CD4-positive, alpha-beta memory T cell (primary cell): ENCODE measurements at places on chromosomes 5 and 9.

GRCh38 chr9:127538849-127539258, 73.2 kb upstream of the STXBP1 start:
- no peak for DNase-seq

DNA sequence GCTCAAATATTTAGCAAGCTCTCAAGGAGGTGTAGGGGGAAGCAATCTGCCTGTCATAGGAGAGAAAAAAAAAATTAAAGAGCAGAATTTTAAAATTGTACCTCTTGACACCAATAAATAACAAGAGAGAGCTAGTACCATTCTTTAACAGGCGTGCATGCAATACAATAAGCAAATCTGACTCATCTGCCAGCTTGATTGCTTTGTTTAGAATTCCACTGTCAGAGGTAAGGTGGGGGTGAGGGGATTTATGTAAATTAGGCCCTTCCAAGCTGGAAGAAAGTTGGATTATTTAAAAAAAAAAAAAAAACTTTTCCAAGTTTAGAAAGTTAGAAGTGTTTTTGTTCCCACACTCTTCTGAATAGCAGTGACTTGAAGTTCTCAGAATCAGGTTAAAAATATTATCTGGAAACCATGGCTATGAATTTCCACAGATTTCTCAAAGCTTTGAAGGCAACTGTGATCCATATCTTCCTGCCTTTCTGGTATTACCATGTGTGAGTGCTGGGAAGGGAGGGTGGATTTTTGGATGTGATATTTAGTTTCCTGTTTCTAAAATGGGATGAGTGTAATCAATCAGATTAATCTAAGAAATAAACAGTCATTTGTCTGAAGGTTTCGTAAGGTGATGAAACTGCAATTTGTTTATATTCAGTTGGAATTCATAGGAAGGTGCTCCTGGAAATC, 477.5 kb downstream of the TLE4 start:
- no peak for DNase-seq

DNA sequence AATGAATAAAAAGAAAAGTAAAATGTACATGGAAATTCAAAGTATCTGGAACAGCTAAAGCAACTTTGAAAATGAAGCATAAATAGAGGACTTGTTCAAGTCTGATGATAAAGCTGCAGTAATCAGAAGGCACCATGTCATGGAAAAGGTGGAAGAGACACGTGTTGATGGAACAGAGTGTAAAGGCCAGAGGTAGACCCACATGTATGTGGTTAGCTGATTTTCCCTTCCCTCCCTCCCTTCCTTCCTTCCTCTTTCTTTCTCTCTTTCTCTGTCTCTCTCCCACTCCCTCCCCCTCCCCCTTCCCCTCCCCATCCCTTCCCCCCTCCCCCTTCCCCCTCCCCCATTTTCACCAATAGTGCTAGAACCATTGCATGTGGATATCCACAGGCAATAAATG, 58.7 kb upstream of the FCN1 start:
- no peak for DNase-seq

DNA sequence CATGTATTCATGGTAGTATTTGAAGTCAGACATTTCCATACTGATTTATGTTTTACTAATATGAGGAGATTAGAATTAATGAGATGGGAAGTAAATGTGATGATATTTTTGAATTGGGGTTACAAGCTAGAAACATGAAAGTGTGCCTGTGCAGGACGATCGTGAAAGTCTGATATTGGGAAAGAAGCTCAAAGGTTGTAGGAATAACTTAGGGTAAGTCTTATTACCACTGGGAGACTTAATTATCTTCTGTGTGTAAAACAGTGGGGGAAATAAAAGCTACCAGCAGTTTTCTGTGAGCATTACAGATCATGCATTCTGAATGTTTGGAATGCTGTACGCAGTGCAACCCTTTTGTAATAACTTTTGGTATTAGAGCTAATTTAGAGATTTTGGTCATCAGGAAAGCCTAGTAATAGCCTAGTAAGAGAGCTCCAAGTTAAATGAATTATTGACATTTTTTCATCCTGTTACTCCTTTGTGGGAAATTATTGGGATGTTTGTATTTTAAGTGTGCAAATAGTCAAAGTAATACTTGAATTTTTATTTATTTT, 153.9 kb downstream of the PCSK5 start:
- DNase-seq: no peak

GRCh38 chr5:171654881-171655280, 130.7 kb upstream of the SMIM23 start:
- no peak for DNase-seq

GRCh38 chr5:74116266-74116665, 490.3 kb downstream of the ARHGEF28 start:
- DNase-seq: no peak

- DNase-seq: no peak
These were observed 31.5 kb upstream of the TMED7 start for GRCh38 chr5:115657125-115657880.

DNA sequence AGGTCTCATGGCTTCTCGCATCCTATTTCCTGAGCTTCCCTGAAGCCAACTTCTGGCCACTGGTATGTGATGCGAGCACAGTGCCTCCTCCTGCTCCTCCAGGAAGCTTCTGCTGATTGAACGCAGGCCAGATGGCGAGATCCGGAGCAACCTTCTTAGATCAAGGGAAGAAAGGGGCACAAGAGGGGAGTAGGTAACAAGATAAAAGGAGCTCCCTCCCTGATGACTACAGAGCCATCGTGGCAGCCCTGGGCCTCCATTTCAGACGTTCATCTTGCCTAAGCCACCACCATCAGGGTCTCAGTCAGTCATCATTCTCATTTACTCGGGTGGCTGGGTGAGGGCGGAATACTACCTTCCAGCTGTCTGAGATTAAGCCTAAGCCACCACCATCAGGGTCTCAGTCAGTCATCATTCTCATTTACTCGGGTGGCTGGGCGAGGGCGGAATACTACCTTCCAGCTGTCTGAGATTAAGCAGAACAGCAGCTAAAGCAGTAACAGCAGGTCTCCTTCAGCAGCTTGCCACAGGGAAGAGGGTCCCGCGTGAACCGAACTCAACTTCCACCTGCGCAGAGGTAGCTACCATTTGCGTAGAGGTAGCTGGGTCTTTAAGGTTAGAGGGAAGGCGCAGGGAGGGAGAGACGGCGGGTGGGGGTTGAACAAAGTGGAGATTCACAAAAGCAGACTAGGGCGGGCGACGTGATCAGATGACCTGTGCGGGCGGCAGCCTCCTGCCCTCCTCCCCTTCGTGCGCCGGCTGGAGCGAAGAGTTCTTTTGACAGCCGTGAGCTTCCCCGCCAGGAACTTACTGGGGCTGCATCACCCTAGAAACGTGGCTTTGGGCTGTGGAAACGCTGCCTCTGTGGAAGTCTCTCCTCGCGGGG, 27.9 kb upstream of the MGAT1 start:
- peak; percentile 87 for DNase-seq

GRCh38 chr5:147504535-147504934, 5.3 kb downstream of the DPYSL3 start:
- no peak for DNase-seq

DNA sequence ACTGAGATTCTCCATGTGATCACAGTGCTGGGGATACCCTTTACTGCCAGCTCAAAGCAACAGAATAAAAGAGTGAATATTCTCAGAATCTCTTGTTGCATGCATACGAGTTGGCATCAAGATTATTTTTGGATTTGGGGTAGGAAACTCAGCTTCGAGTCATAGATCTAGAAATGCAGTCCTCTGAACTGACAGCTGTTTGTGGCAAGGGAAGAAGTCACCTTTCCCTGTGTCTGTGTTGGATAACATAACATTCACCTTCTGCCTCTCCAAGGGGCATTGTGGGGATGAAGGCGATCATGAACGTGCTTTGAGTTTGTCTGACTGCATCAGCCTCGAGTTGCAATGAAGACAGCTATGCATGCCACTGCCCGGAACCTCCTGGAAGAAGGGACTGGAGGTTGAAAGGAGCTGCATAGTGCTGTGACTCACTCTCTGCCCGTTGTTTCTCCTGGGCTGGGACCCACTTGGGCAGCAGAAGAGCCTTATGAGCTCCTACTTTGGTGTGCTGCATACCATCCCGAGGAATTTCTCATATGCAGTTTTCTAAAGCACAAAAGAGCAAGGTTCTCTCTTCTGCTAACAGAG, 231.7 kb downstream of the ARHGAP26 start:
- DNase-seq: no peak

GRCh38 chr9:84701801-84702200, 32.3 kb downstream of the NTRK2 start:
- DNase-seq: no peak

DNA sequence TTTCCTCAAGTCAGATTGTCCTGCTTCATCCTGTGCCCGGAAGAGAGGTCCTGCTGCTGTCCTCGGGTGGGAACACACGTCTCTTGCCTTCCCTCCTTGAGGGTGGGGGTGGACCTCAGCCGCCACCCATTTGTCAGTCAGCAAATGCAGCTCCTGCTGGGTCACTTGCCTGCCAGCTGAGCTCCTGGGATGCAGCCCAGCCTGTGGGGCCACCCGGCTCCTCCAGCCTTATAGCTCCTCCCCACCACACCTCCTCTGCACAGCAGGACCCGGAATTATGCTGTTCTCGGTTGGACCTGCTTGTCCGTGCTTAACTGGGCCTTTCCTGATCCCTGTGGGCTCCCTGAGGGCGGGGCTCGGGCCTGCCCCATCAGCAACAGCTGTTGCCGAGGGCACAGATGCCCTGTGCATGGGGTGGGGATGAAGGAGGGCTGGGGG, 52.7 kb downstream of the RXRA start:
- no peak for DNase-seq

- DNase-seq: no peak
These were observed 1.8 kb upstream of the EGR1 start for GRCh38 chr5:138463419-138464007.

DNA sequence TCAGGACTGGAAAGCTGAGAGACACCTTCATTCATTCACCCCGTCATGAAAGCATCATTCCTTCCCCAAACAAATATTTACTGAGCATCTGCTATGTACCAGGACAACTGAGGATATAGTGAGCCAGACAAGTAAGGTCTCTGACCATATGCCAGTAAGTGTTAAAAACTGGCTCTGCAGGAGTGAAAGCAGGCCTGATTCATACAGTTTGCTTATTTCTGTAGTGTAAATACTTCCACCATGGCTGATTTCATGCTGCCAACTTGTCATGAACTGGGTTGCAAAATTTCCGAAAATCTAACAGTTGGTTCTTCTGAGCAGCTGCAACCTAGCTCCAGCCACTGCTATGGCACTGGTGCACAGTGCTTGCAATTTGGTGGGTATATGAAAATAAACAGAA, 68.1 kb downstream of the YIPF5 start:
- DNase-seq: no peak

GRCh38 chr5:130109152-130109551, 204.9 kb downstream of the CHSY3 start:
- DNase-seq: peak; percentile 23

GRCh38 chr5:56575821-56576220, 239.5 kb upstream of the MAP3K1 start:
- DNase-seq: no peak

GRCh38 chr5:115432691-115433090, 111.9 kb downstream of the FEM1C start:
- DNase-seq: no peak

- DNase-seq: no peak
These were observed 142.4 kb upstream of the GRAMD2B start for GRCh38 chr5:126280846-126281245.

GRCh38 chr9:33952066-33952465, 96.6 kb downstream of the UBAP2 start:
- DNase-seq: no peak

DNA sequence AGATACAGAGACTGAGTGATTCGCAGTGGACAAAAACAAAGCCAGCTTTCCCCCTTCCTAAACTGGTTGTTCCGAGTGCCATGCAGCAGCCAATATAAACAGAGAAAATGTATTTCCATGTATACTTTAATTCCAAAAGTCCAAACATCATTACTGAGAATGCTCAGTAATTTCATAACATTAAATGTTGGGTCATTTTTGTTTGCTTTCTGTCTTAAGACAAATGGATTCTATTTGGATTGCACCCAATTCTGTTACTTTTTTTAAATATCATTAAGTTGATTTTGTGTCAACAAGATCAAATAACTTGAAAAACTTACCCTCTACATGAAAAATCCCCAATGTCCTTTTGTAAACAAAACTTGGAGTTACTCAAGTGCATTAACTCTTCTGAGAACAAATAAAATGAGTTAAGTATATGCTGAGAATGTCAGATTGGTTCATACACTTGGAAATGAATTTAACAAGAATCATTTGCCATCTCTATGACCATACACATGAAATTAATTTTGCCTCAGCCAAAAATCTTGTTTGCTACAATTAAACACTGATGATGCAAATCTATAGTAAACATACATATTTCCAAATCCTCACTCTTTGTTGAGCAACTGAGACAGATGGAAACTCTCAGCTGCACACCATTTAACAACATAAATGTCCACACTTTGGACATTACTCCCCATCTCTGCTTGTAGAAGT, 19.4 kb downstream of the LURAP1L start:
- no peak for DNase-seq

- DNase-seq: no peak
These were observed 75.0 kb upstream of the SLC1A1 start for GRCh38 chr9:4415281-4415680.

GRCh38 chr5:166363087-166363760, 1928.2 kb upstream of the WWC1 start:
- DNase-seq: no peak

- no peak for DNase-seq
These were observed 33.0 kb upstream of the SV2C start for GRCh38 chr5:76050134-76050533.

GRCh38 chr5:82817897-82818676, 259.1 kb downstream of the TMEM167A start:
- no peak for DNase-seq

DNA sequence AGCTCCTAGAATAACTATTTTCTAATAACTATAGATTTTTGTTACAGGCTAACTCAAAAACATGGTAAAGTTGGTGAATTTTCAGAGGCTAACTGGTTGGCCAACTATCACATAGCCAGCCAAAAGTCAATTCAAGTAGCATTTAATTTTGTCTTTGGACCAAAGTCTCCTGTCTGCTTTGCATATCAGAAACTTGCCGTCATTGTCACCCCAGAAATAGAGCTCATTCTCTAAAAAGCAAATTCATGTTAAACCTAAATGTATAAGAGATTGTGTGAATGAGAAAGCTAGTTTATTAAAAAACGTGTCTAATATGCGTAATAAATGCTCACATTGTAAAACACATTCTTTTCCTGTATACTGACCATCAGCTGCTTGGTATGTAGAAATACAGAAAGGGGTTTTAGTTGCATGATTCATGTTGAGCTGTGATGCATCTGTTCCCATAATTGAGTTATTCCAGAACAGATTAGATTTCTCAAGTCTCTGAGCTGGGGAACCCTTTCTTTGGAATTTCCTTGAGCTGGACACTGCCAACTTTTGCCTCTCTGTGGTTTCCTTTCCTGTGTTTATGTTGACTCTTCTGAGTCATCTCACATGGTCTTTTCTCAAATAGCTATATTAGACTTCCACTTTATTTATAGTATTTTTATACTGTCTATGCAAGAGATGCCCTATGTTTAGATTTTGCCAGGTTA, 7.3 kb downstream of the SRFBP1 start:
- no peak for DNase-seq
